Activated CD4-positive, CD25-positive, alpha-beta regulatory T cell treated with anti-CD3 and anti-CD28 coated beads, Interleukin-2, amount 50 U/mL, for 24 hours (primary cell): ENCODE measurements at places on chromosomes 2 and 18.
A peak's percentile ranks its signal among the peaks of the same experiment; 100 is the strongest.

GRCh38 chr18:11989966-11990380 is 8.7 kb downstream of the IMPA2 start:
- no peak for ATAC-seq

DNA sequence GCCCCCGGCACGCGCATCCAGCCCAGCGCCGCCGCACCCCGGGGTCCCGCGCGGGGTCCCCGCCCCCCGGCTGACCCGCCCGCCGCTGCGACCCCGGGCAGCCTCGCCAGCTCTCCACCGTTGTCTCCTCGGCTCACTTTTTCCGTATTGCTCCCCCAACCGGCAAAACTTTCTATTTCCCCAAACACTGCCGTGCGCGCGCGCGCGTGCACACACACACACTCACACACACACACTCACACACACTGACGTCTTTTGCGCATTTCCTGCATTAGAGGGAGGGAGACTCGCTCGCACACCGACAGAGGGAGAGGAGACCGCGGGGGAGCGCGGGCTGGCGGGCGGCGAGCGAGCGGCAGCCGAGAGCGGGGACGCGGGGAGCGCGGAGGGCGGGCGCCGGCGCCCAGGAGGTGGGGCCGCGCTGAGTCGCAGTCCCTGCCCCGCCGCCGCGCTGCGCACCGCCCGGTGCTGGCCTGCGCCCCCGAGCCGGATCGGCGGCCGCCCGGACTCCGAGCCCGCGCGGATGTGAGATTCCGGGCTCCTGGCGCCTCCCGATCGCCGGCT is 542 bp upstream of the PRKCE start:
- peak; percentile 86 for ATAC-seq

DNA sequence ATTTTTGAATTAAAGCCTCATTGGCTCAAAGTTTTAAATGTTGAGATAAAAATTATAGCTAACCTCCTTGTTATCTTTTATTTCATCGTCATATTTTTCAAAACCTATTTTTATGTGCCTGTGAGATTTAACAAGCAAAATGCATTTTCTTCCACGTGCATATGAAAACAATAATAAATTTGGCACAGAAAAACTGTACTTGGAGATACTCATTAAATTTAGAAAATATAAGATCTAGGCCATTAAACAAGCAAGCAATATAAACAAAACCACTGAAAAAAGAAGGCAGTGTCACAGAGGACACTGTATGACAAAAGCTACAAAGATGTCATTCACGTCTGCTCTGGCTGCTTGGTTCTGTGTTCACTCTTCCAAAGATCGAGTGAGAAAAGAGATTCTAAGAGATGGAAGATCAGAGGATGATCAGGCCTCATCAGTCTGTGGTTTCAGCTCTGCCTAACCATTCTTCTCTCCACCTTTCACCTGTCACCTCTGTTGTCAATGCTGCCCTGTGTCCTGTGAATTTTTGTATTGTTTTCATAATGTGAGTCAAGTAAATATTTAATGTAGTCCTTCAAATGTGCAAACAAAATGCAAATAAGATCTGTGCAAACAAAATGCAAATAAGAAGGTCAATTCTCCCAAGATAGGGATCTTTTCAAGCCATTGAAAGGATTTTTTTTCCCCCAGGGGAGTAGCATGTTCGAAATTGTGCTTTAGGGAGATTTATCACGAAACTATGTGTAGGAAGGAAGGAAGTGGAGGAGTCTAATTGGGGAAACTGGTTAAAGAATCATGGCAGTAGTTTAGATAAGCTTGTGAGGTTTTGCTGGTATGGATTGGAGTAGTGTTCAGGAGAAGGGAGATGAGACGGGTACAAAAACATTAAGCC is 138.7 kb upstream of the RBMS1 start:
- ATAC-seq: no peak

GRCh38 chr18:2655954-2656236 is 369 bp downstream of the SMCHD1 start:
- ATAC-seq: peak; percentile 6

DNA sequence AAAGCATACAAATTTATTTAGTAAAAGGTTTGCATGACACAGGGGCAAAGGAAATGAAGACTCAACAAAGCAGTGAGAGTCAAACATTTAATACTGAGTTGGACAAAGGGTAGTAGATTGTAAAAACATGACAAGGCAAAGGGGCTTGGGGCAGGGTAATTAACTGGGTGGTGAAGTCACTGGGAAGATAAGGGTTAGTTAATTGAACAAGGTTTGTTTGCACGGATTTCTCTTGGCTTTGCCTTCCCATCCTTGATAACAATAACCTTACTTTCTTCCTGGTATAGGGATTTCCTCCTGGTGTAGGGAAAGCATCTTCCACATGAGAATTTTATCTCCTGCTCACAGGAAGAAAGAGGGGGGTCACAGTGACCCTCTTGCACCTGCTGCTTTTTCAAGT is 26.8 kb upstream of the RTTN start:
- no peak for ATAC-seq

GRCh38 chr2:24924732-24925131 is 4.7 kb upstream of the ADCY3 start:
- no peak for ATAC-seq

DNA sequence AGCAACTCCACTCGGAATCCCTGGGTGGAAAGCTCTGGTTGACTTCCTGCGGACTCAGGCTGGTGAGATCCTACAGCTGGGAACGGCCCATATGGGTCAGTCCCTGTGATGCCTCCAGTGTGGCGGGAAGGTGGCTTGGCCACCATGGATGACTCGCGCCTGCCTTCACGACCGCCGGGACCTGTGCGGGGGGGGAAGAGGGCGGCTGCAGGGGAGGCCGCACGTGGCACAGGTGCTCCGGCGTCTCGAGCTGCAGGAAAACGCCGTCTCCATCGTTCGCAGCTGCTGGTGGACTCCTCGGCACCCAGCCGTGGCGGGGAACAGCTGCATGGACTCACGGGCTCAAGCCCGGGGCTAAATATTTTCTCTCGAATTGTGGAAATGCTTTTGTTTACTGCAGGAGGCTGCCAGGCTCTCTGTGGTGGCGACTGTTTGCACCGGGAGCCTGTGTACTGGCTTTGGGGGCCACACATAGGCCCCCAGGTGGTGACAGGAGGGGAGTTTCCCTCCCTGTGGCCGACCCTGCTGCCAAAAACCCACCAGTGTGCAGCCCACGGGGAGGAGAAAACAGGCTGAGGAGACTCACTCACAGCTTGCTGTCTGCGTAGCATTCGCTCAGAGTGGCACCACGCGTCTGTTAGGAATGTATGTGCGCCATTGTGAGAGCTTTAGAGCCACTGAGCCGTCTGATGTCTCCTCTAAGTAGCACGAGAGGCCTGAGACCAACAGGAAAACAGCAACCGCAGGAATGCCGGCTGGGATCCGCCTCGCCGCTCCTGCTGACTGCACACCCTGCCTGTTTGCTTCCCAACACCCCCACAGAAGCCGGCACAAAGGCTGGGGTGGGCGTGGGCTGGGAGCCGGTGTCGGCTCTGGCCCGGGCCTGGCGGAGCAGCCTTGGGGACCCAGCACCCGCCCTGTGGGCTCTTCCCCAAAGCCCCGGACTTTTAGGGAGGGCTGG is 89.2 kb downstream of the NFATC1 start:
- no peak for ATAC-seq

DNA sequence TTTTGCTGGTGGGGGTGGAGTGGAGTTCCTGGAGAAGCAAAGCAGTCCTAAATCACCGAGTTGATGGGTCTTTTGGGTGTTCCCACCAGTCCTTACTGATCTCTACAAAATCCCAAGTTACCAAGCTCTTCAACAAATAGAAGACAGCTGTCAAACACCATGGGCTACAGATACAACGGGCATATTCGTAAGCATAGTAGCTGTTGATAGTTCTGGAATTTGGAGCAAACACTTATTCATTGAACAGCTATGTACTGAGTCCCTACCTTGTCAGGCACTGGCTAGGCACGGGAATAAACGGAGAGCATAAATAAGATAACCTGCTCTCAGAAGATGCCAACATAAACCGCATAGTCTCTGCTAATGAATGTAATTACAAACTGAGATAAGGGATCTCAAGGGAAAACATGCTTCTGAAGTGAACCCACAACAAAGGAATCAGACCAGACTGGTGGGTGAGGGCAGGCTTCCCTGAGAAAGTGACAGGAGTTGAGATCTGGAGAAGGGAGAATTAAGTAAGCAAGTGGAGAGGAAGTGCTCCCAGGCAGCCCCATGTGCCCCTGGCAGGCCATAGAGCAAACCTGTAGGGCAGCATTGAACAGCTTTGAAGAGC is 947 bp upstream of the ANKRD44 start:
- no peak for ATAC-seq

DNA sequence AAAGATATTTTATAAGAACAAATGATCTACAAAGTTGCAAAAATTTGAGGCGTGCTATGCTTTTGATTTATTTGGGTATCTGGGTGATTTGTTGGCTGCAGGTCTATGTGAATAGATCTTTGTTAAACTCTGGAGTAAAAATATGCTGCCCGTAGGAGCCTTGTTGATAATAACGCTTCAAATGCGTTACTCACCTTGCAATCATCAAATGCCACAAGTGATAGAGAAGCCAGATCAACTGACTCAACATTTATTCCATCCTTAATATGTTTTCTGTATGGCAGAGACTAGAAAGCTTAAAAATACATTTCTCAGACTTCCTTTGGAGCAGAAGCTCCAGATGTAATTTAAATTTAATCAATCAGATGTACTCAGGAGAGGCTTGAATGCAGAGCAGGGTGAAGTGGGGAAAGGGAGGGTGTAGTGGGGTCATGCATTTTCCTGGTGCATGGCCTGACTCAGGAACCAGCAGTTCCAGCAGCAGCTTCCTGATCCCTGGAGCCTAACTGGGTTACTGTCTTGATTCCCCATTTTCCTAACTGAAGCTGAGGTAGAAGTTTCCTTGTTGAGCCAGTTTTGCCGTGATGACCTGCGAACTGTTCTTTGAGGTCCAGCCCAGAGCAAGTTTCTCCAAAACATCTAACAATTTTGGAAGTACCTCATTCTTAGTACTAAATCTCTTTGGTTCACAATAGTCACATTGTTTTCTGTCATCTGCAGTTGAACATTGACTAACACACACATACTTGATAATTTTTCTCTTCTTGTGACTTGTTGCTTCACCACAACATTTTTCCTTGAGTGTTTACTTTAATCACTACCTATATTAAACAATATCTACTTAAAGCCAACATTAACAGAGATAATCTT is 284.7 kb upstream of the CWC22 start:
- no peak for ATAC-seq

- ATAC-seq: peak; percentile 56
Observed at GRCh38 chr2:61450144-61450543, 20.7 kb downstream of the USP34 start.

DNA sequence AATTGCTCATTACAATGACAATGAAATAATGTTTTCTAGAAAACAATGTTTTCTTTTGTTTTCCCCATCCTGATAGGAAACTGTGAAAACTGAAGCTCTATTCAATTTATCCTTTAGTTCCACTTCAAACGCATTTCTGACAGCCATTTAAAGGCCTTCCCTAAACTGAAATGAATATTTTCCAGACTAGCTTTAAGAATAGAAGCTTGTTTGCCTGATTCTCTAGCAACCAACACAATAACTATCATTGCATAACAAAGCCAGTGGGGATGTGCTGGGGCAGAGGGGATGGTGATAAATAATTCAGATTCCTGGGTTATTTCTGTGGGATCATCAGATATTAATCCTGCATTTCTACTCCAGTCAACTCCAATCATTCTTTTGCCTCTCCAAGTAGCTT is 427.1 kb downstream of the RND3 start:
- no peak for ATAC-seq

DNA sequence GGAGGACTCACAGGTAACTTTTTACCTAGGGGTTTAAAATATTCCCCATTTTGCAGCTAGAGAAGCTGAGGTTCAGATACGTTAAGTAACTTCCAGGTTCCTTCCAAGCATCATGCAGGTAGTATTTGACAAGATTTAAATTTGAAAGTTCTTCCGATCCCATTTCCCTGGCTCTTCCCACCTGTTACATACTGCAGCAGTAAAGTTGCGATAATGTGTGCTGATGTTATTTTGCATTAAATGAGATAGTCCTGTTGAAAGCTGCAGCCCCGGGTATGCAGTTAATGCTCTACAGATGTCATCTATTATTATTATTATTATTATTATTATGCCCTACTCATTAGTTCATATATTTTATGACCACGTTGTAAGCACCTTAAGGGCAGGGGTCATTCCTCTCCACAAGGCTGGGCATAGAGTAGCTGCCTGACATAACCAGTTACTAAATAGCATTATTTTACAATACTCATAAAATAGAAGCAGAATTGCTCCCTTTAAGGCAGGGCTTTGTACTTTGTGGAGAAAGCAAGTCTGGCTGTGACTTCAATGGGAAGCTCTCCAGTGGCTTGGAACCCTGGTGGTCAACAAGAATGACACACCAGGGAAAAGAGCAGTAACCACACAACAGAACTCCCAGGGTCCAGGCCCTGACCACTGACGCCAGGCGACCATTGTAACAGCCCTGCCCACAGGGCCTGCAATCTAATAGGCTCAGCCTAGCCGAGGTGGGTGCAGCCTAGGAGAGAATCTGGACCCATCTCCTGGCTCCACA is 112.0 kb upstream of the STPG4 start:
- ATAC-seq: no peak

- no peak for ATAC-seq
Observed at GRCh38 chr2:111663471-111664274, 220.3 kb downstream of the ANAPC1 start.

DNA sequence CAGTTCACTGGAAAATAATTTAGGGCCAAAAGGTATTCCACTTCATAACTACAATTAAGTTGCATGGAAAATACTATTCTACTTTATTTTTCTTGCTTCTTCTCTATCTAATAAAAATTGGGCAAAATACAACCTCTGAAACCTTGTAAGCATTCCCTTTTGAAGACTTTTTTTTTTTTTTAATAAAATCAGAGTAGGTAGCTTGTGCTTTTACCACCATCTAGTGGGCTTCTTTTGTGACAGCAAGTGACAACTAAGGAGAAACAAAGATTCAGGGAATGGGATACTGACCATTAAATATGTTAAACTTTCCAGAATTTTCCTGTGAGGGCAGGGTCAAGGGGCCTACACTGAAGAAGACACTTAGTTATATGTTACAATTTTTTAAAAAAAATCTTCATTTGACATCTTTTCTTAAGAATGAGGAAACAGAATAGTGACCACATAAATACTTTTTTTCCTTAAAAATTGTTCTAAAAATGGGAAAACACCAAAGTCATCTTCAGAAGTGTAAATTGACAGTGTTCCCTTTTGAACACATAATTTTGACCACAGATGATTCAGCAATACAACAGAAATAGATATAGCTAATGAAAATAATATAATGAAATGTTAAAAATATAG is 1183.2 kb upstream of the ACVR2A start:
- ATAC-seq: no peak

GRCh38 chr2:64311191-64311910 is 142.6 kb upstream of the LGALSL start:
- ATAC-seq: no peak

DNA sequence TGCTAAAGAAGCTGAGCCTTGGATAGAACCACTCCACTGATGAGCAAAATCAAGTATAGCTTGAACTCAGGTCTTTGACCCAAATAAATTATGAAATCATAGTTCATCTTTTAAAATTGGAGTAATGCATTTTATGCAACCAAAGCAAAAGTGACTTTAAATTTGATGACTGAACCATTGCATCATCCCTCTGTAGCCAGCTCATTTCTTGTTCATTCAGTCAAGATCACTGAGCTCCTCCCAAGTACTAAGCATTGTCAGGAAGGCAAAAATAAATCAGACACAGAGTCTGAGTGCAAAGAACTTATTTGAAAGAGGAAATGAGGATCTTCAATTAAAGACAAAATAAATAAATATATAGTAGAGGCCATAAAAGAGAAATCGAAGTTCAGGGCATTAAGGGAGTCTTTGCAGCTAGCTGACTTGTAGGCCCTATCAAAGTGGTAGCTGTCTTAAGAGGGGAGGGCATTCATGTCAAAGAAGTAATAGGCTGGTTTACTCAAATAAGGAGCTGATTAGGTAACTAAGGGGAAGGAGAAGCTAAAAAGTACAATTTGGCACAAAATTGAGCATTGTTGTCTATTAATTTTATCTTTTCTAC is 411.8 kb downstream of the MTX2 start:
- no peak for ATAC-seq
